Stomach (tissue), 19 donors: ENCODE measurements at places on chromosomes 12 and 14. TPM values are rescaled to one million over a fixed set of nuclear protein-coding genes. Genes with fewer than 3 reads are reported as not detected.

The VRTN gene
- total RNA-seq = not detected

The KRT6C gene
- not detected for total RNA-seq

The MORN3 gene
- not detected for total RNA-seq

The FAM90A1 gene
- total RNA-seq = not detected

The AKAP5 gene
- 1.3 TPM for total RNA-seq

The CD163 gene
- 62.2 TPM for total RNA-seq

The RNASE3 gene
- total RNA-seq = 1.4 TPM

The C12orf42 gene
- total RNA-seq = not detected

The TMEM117 gene
- total RNA-seq = 12.8 TPM

The PDE6H gene
- not detected for total RNA-seq

The TMPRSS12 gene
- total RNA-seq = not detected

The KRT5 gene
- 9.0 TPM for total RNA-seq

The MYO1H gene
- total RNA-seq = not detected

The HSPB8 gene
- total RNA-seq = 17.3 TPM

The GRIP1 gene
- total RNA-seq = 4.4 TPM

The CLEC9A gene
- total RNA-seq = not detected

The PAPOLA gene
- total RNA-seq = 170 TPM

The B4GALNT3 gene
- total RNA-seq = 332 TPM

The CCNK gene
- total RNA-seq = 2.3 TPM

The CMKLR1 gene
- total RNA-seq = 0.45 TPM

The INF2 gene
- 385 TPM for total RNA-seq

The LUM gene
- 51.3 TPM for total RNA-seq

The TAS2R14 gene
- total RNA-seq = 17.3 TPM

The C12orf60 gene
- total RNA-seq = 3.1 TPM

The ACSM4 gene
- total RNA-seq = not detected

The BDKRB1 gene
- total RNA-seq = 4.2 TPM

The MUCL1 gene
- not detected for total RNA-seq

The RASAL1 gene
- total RNA-seq = 49.6 TPM

The SLC35E3 gene
- 0.45 TPM for total RNA-seq

The LPAR5 gene
- total RNA-seq = 1.3 TPM

The LMNTD1 gene
- total RNA-seq = not detected

The IFNG-AS1 gene
- total RNA-seq = not detected

The CPNE6 gene
- total RNA-seq = not detected

The RESF1 gene
- total RNA-seq = 80.0 TPM

The LHX5 gene
- total RNA-seq = not detected

The RIN3 gene
- 12.8 TPM for total RNA-seq

The SLC7A7 gene
- not detected for total RNA-seq

The SLC41A2 gene
- total RNA-seq = 26.8 TPM

The ZC3H14 gene
- 67.8 TPM for total RNA-seq

The BRAP gene
- total RNA-seq = 15.2 TPM

The SLC7A8 gene
- total RNA-seq = 87.1 TPM

The SRGAP1 gene
- 17.9 TPM for total RNA-seq

The L2HGDH gene
- total RNA-seq = 1.2 TPM

The KRT71 gene
- total RNA-seq = not detected

The MYF5 gene
- not detected for total RNA-seq

The PTCSC3 gene
- not detected for total RNA-seq

The MMP19 gene
- 9.3 TPM for total RNA-seq

The TMEM233 gene
- total RNA-seq = not detected

The CCDC177 gene
- total RNA-seq = not detected

The P2RX7 gene
- 2.2 TPM for total RNA-seq

The IRAK4 gene
- total RNA-seq = 35.1 TPM
